ENCODE measurements at places on chromosomes 11 and 22. TPM values are rescaled to one million over a fixed set of nuclear protein-coding genes. Genes with fewer than 3 reads are reported as not detected.

OR51B5 gene
- not detected for total RNA-seq

ANGPTL5 gene
- total RNA-seq, result not detected

OR6T1 gene
- not detected for total RNA-seq

TPBGL gene
- 0.54 TPM for total RNA-seq

WNT11 gene
- 1.1 TPM for total RNA-seq

CCDC87 gene
- 2.0 TPM for total RNA-seq

ATG13 gene
- total RNA-seq, result 57.9 TPM

PEX16 gene
- 37.5 TPM for total RNA-seq

FGF3 gene
- total RNA-seq, result not detected

LYVE1 gene
- 0.31 TPM for total RNA-seq

NUP160 gene
- 46.3 TPM for total RNA-seq

PARVB gene
- 28.1 TPM for total RNA-seq

TCN2 gene
- total RNA-seq, result 2.4 TPM

E2F8 gene
- total RNA-seq, result 14.2 TPM

KCNK4 gene
- total RNA-seq, result 1.1 TPM

JOSD1 gene
- 35.1 TPM for total RNA-seq

UBASH3B gene
- total RNA-seq, result 55.1 TPM

RAB38 gene
- 0.15 TPM for total RNA-seq

FAM111B gene
- total RNA-seq, result 23.6 TPM
